Activated naive CD4-positive, alpha-beta T cell (primary cell): ENCODE measurements at places on chromosomes 12 and 14.

DNA sequence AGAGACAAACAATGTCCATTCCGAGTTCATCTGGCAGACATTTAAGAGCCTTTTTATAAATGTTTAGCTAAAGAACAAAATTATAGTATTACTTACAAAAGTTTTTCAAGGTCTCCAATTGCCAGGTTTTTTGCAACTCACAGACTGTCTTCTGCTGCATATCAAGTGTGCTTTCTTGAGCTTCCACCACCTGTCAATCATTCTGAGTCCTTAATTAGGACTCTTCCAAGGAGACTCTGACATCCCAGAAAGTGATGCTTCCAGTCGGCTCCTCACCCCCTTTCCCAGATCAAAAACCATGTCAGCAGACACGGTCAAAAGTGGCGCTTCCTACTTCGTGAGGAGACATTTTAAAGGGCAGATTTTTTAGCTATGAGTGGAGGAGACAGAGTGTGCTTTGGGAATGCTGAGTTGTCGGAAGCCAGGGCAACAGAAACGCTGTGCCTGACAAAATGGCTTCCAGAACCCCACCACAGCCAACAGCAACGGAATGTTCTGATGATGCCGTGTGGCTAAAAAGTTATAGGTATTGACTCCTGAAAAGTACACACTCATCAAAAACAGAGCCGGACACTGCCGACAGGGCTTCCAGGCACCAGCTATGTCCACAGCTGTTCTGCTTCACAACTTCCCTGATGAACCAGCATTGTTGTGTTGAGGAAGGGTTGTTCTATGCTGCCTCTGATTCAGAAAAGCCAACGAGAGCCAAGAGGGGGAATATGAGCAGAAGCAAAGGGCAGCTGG is 116.1 kb upstream of the SLC35F4 start:
- no peak for DNase-seq

GRCh38 chr14:32171469-32171868 is 30.4 kb upstream of the RNU6-7 start:
- no peak for DNase-seq

DNA sequence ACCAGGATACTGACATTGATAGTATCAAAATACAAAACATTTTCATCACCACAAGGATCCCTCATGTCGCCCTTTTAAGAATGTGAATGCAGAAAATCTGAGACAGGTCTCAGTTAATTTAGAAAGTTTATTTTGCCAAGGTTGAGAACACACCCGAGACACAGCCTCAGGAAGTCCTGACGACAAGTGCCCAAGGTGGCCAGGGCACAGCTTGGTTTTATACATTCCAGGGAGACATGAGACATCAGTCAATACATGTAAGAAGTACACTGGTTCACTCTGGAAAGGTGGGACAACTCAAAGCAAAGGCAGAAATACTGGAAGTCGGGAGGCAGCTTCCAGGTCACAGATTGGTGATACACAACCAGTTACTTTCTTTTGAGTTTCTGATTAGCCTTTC is 235.2 kb upstream of the KRR1 start:
- DNase-seq = no peak

GRCh38 chr14:103121121-103121845 is 2.0 kb upstream of the TNFAIP2 start:
- DNase-seq = no peak

- no peak for DNase-seq
Measured at GRCh38 chr14:95533391-95533821, 1.4 kb upstream of the GLRX5 start.

DNA sequence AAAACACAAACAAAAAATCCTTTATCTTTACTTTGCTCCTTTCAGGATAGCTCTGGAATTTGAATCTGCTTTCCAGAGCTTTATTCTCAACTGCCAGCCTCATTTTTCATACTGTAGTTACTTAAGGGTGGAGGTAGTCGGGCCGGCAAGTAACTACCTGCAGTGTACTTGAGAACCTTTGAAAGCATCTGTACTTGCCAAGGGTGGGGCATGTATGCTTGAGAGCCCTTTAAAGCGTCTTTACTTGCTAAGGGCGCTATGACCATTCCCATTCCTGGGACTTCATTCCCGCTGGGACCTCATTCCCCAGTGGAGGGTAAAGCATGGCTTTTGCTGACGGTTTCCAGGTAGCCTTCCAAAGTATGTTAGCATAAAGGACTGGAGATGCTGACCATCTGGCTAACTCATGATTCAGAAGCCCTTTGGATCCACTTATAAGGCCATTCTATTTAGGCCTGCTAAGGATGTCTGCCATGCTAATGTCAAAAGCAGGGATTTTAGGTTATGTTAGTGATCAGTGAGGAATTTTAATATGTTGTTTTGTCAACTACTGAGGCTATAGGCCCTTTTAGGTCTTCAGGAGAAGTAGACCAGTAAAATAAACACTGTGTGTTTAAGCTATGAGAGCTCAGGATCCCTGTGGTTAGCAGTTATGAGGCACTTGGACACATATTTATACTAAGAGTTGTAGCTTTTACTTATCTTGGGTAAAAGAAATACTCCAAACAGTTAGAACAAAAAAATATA is 74.9 kb downstream of the CRADD start:
- DNase-seq = no peak

DNA sequence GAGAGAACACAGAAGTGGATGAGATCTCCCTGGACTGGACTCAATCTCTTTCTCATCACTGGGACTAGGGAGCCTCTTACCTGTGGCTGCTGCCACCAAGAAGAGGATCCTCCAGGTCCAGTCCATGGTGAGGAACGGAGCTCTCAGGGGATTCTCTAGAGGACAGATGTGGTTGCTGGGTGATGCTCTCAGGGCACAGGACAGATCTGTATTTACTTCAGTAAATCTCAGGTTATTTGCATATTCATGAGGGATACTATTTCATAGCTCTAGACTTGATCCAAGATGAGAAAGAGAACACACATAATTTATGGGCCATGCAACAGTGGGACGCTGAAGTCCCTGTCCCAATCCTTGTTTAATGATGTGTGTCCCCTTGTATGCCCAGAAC is 460.5 kb downstream of the TMEM121 start:
- no peak for DNase-seq

- DNase-seq = no peak
Measured at GRCh38 chr14:100121643-100122480, 37.6 kb downstream of the DEGS2 start.
